Hematopoietic multipotent progenitor cell treated with erythropoietin and hydrocortisone succinate and interleukin-3 and kit ligand, for 15 days (in vitro differentiated cells): ENCODE measurements at places on chromosomes 13 and 19.

DNA sequence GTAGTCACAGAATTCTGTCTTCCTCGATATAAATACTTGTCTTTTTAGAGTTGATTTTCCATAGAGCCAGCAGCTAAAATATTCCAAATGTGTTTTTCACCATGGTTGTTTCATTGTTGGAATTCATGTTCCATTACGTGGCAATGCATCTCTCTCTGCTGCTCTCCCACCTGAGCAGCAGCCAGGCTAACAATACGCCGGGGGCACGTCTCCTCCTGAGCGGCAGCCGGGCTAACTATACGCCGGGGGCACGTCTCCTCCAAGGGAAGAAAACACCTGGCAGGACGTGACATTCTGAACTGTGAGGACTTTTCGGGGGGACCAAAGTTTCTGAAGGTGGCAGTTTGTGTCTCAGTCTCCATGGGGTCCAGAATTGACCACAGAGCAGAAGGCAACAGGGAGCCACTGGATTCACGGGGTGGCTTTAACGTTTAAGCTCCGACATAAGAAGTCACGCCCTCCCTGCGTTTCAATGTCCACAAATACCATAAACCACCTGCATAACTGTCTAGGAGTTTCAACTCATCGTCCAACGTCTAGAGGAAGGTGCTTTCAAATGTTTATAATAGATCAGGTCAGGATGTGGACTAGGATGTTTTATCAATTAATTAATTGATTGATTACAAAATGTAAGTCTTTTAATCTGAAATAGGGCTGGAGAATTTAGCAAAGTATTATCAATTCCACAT lies 15.1 kb downstream of the PLPP2 start:
- DNase-seq: no peak

- DNase-seq: no peak
Observed at GRCh38 chr13:87107651-87108050, 563.5 kb upstream of the SLITRK5 start.

- no peak for DNase-seq
Observed at GRCh38 chr13:55069746-55070145, 2041.1 kb downstream of the OLFM4 start.

- DNase-seq: no peak
Observed at GRCh38 chr13:23081220-23081619, 99.6 kb upstream of the SGCG start.

DNA sequence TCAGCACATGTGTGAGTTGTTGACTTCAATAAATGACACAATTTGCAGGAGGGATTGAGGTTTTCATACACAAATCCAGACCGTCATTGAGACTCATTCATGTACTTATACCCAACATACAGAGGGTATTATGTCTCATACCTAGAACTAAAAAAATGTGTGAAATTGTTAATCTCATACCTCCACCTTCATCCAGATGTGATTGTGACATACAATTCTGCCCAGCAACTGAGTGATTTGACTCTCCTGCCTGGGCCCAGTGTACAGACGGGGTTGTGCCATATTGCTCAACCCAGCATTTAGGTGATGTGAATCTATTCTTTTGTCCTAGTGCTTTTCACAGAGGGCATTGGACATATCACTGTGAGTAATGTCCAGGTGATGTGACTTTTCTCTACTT lies 12.6 kb upstream of the ZNF681 start:
- no peak for DNase-seq

- DNase-seq: no peak
Observed at GRCh38 chr13:59531571-59532091, 632.1 kb downstream of the DIAPH3 start.

DNA sequence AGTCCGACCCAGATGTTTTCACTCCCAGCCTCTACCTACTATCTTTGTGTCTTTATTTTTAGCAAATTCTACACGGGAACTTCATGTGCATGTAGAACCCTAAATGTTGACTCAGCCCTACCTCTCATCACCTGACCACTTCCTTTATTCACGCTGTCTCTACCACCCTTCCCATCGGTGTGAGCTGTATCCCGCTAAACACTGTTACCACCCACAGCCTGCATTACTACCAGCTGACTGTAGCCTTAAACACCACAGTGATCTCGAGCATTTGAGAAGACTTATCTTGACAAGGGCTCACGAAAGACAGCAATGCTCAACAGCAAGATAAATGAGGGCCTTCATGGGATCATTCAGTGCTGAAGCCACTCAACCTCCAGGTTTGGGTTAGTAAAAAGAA lies 15.1 kb downstream of the NCR1 start:
- no peak for DNase-seq

DNA sequence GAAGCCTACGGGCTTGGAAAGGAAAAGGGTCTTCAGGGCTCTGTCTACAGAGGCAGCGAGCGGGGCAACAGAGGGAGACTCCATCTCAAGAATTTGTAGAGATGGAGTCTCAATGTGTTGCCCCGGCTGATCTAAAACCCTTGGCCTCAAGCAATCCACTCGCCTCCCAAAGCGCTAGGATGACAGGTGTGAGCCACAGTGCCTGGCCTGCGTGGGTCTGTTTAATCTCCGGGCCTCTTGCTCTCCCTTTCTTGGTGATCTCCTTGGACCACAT lies 8.1 kb downstream of the RPS9 start:
- no peak for DNase-seq

GRCh38 chr19:13840305-13841085 lies 36.4 kb upstream of the NANOS3 start:
- peak; percentile 86 for DNase-seq

DNA sequence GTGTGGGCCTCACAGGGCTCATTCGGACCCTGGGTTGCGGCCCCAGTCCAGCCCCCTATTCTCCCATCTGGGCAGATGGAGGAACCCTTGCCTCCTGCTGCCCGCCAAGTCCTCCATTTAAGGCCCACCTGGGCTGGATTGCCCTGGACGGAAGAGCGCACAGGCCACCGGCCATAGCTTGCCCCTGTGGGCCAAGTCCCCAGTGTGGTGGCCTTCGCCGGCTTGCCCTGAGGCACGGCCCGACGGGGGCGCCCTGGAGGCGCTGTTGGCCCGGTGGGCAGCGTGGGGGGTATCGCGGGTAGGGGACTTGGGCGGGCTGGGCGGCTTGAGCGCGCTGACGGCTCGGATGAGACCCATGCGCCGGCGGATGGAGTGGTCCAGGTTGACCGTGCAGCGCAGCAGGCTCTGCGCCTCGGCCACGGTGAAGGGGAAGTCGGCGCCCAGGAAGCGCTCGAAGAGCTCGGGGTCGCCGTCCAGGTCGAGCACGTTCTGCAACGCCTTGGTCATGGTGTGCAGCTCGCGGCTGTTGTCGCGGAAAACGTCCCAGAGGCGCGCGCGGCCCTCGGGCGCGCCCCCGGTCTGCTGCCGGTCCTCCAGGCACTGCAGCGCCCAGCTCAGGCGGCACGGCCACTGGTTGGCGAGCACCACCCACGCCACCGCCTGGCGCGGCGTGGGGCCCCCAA lies 8.8 kb downstream of the NKPD1 start:
- DNase-seq: no peak
